ENCODE measurements at places on chromosomes 13 and 19.
A peak's percentile ranks its signal among the peaks of the same experiment; 100 is the strongest.

DNA sequence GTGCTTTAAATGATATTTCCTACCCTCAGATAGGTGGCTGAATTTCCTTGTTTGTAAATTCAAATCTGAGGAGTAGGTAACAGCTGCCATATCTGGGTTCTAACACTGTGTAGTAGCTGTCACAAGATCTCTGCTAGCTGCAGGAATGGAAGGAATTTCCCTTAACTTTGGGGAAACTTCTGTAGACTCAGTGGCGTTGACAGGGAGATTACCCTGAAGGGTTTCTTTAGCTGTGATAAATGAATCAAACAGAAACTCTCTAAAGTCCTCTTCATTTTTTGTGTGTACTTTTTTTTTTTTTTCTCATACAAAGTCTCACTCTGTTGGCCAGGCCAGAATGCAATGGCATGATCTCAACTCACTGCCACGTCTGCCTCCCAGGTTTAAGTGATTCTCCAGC, 5.3 kb upstream of the EPSTI1 start:
- DNase-seq, result no peak

- no peak for DNase-seq
Measured at GRCh38 chr19:34793565-34793964, 20.6 kb upstream of the ZNF599 start.

GRCh38 chr19:11324079-11324661, 15.3 kb downstream of the RAB3D start:
- peak; percentile 88 for DNase-seq

- no peak for DNase-seq
Measured at GRCh38 chr13:35131471-35131870, 189.4 kb downstream of the NBEA start.

- no peak for DNase-seq
Measured at GRCh38 chr19:54418030-54418929, 3.0 kb downstream of the TTYH1 start.

DNA sequence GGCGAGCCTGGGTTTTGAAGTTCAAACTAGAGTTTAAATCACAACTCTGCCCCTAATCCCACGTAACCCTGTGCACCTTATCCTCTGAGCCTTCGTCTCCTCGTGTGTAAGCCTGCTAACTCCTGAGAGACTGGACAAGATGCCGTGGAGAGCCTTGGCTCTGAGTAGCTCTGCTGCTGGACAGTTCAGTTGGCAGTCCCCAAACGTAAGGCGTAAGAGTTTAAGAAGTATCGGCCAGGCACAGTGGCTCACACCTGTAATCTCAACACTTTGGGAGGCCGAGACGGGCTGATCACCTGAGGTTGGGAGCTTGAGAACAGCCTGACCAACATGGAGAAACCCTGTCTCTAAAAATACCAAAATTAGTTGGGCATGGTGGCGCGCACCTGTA, 4.7 kb upstream of the CD79A start:
- no peak for DNase-seq

Measured in tibial artery (tissue), 4 donors.